ENCODE measurements at places on chromosomes 3 and 15.
A peak's percentile ranks its signal among the peaks of the same experiment; 100 is the strongest.

DNA sequence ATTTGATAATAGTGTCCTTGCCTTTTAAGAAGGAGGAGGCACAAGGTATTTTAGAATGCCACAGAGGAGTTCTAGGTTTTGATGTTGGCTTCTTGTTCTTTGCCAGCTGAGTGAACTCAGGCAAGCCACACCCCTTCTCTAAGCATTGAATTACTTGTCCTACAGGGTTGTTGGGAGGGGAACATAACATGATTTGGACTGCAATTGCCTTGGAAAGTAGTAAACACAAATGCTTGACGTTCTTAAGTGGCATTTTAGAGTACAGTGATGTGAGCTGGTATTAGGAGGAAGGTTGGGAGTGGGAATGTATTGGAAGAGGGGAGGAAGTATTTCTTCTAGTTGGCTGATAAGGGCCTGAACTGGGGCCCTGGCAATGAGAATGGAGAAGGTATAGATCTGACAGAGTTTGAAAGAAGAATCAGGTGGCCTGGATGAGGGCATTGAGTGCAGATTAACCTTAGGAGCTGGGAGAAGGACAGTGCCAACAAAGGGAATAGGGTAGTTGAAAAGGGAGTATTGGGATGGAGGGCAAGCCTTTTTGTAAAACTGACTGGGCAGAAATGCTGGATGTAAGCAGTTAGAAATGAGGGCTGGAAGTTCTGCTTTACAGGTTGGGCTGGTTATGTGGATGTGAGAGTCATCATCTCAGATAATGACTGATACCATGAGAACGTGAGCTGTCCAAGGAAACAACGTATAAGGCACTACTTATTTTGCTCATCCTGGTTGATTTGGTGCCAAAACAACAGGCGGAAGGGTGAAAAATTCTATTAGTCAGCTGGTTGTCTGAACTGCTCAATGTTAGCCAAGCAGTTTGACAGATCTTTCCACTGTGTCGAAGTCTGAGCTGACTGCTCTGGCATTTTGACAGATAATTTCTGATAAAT, 16.7 kb downstream of the KAT2B start:
- DNase-seq: peak; percentile 46

- no peak for DNase-seq
Observed at GRCh38 chr3:191257286-191257685, 58.2 kb downstream of the OSTN start.

DNA sequence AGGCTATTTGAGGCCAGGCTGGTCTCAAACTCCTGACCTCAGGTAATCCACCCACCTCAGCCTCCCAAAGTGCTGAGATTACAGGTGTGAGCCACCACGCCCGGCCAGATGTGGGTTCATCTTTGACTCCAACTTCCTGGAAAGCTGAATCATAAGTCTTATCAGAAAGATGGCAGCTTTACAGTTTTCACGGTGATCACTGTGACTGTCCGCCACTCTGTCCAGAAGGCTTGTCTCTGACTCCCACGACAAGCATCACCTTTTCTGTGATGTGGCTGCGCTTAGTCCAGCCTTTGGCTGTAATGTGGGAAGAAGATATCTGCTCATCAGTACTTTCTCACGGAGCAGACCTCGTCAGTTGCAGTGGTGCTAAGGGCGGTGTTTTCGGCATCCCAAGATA, 527.7 kb downstream of the GABRG3 start:
- no peak for DNase-seq

DNA sequence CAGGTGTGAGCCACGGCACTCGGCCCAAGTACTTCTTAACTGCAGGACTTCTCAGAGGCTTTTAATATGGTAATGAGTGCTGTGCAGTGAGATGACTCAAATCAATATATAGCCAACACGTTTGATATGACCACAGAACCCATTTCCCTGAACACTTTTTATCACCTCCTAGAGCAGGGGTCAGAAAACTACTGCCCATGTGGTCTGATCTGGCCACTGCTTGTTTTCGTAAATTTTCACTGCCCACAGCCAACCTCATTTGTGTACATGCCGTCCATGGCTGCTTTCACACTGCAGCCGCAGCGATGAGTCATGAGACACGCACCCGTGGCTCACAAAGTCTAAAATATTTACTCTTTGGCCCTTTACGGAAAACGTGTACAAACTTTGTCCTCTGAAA, 179.2 kb downstream of the RORA start:
- no peak for DNase-seq

- DNase-seq: no peak
Observed at GRCh38 chr3:197331131-197331530, 32.7 kb upstream of the DLG1 start.

- DNase-seq: no peak
Observed at GRCh38 chr3:42795621-42796181, 8.6 kb downstream of the HIGD1A start.

DNA sequence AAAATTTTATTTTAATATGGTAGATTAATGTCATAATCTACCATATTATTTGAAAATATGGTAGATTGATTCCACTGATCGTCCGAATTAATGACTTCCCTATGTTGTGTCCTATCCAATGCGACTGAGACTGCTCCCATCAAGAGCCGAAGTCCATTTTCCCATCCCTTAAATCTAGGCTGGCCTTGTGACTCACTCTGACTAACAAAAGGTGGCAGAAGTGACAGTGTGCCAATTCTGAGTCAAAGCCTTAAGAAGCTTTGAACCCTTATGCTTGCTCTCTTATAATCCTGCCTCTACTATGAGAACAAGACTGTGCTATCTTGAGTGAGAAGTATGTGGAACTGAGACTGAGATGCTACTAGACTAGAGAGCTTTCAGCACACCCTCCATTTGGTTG, 387.2 kb downstream of the ROBO1 start:
- DNase-seq: no peak

GRCh38 chr15:98160236-98160635, 199.7 kb downstream of the ARRDC4 start:
- no peak for DNase-seq

DNA sequence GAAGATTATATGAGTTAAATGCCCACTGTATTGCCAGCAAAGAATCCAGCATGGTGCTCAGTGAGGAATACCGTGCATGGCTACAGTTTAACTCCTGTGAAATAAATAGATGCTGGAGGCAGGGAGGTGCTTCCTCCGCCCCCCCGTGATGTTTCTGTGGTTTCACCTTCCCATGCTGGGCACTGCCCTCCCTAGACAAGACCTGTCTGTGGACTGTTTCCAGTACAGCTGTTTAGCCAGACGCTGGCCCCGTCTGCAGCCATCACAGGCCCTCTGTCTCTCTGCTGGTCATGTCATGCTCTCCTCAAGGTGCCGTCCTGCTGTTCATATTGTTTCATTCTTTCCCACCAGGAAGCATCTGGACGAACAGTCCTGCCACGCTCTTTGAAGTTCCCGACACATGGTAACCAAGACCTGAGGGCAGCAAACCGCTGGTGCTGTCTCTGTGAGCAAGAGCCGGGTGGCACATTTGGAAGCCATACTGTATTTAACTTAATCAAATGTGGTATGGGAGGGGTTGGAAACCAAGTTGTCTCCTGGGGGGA, 31.4 kb downstream of the GOLGA8S start:
- no peak for DNase-seq

DNA sequence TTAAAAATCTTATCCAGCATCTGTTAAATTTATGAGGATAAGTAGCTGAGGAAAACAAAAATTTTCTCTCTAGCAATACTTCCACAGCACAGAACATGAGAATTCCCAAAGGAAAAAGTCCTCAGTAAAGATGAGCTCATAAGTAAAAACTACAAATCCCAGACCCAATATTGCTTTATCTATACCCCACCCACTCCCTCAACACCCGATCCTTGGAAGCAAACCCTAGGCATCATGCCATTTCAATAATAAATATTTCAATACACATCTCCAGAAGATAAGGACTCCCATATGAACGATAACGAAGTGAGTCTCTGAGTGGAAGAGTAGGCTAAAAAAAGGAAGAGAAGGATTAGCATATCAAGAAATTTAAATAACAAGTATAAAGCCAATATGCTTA, 8.3 kb upstream of the PRR20G start:
- DNase-seq: no peak

- no peak for DNase-seq
Observed at GRCh38 chr3:59265566-59265965, 215.7 kb upstream of the CFAP20DC start.

- peak; percentile 18 for DNase-seq
Observed at GRCh38 chr3:188439080-188439479, 285.1 kb downstream of the LPP start.

DNA sequence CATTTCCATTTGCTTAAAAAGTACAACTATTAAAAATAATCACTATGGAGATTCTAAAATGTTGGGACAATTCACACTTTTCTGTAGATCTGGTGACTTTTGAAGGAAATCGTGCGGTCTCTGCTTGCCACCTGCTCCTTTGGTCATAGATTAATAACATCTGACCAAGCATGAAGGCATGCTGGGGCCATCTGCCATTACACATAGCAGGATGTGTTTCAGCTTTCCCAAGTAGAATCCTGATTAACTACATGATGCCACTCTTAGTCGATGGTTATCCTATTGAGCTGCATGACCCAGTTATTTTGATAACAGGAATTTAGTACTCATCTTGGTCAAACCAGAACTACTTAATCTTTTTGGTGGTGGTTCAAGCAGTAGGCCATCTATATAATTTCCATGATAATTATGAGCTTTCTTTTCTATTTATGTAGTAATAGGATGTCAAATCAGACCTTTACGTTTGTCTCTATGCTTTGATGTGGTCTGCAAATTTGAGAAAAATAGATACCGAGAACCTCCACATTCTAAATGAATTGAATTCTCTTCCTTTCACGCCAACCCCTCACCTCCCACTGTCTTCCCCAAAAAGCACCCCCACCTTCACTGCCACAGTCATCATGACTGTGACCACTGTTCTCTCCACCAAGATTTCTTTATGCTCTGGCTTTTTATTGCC, 158.1 kb downstream of the DIPK2A start:
- DNase-seq: peak; percentile 3

- DNase-seq: no peak
Observed at GRCh38 chr3:144556392-144556791, 584.8 kb downstream of the DIPK2A start.

DNA sequence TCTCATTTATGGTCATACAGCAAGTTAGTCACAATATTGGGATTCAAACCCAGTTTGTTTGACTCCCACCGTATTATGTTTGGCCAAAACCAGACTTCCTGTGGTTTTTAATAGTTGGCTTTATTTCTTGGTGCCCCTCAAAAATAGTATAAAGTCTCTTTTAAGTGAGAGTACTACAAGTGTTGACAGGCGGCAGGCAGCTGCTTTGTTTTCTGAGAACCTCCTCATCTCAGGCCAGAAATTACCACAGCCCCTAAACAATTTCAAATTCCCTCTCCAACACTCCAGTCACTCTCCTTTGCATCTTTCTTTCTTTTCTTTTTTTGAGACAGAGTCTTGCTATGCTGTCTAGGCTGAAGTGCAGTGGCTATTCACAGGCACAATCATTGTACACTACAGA, 121.5 kb downstream of the POLR2M start:
- no peak for DNase-seq

GRCh38 chr15:81785181-81785580, 260.6 kb downstream of the MEX3B start:
- DNase-seq: no peak

DNA sequence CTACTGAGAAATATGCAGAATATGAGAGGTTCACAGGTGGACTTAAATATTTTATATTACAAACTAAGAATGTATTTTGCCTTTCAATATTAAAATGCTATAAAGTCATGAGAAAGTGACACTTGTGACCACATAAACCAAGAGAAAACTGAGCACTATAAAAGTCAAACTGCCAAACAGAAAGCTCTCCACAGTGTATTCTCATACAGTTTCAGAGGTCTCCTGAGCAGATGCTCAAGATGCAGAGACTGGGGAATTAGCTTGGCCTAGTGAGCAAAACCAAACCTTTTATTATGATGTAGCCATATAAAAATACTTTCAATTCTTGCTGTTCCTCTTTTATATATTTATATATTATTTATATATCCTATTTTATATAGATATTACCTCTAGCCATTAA, 227.8 kb downstream of the TBC1D5 start:
- DNase-seq: no peak

DNA sequence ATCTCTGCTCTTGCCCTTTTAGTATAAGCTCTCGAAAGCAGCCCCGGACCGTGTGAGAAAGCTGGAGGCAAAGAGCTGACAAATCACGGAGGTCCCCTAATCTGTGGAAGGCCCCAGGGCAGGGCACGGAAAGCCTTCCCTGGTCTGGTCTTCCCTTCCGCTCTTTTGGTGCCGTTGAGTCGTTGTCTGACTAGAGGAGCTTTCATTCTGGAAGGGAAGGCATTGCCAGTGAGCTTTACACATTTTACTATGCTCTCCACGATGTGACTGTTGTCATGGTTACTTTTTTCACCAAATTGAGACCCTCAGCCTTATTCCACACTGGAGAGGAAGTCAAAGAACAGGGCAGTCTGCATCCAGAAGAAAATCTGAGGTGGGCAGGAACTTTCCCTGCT, 71.7 kb downstream of the CYP19A1 start:
- DNase-seq: no peak

- DNase-seq: no peak
Observed at GRCh38 chr3:72213296-72214065, 428.5 kb upstream of the PROK2 start.

GRCh38 chr3:45712434-45713110, 23.4 kb downstream of the SACM1L start:
- DNase-seq: no peak

GRCh38 chr3:124439603-124440002, 290.6 kb upstream of the UMPS start:
- no peak for DNase-seq

- no peak for DNase-seq
Observed at GRCh38 chr3:99410789-99411311, 227.5 kb upstream of the COL8A1 start.

GRCh38 chr3:149654188-149654601, 3.6 kb downstream of the WWTR1 start:
- no peak for DNase-seq

- no peak for DNase-seq
Observed at GRCh38 chr15:69161878-69162213, 1.4 kb downstream of the GLCE start.

DNA sequence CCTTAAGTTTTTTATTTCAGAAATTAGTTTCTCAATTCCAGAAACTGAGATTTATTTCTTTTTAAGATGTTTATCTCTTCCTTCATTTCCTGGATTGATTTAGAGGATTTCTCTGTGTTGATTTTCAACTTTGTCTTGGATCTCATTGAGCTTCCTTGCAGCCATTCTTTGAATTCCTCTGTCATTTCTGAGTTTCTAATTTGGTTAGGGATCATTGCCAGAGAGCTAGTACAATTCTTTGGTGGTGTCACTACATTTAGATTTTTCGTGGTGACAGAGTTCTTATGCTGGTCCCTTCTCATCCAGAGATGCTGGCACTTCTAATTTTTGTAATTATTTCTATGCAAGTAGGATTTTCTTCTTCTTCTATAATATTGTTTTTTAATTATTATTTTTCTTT, 691.1 kb upstream of the NAALADL2 start:
- no peak for DNase-seq

DNA sequence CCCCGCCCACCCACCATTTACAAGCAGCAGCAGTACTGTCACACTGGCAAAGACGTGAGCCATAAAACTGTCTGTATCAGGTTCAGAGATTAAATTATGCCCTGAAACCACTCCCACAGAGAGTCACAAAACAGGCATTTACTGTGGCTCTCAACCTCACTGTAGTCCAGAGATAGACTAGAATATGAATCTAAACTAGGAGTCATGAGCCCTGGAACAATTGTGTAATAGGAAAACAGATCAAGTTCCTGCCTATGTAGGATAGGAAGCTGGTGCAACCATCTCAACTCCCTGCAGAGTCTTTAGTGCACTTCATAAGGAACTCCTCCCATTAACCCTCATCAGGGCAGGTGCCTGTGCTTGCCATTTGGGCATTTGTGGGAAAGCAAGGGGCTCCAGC, 61.7 kb downstream of the FAM227B start:
- no peak for DNase-seq

Data from activated naive CD4-positive, alpha-beta T cell treated with Interleukin-2 at 50 U/mL for 16 hours (primary cell).